Thymus (tissue), 14 donors: ENCODE measurements at places on chromosomes 7 and 10. TPM values are rescaled to one million over a fixed set of nuclear protein-coding genes. Genes with fewer than 3 reads are reported as not detected.

DNA sequence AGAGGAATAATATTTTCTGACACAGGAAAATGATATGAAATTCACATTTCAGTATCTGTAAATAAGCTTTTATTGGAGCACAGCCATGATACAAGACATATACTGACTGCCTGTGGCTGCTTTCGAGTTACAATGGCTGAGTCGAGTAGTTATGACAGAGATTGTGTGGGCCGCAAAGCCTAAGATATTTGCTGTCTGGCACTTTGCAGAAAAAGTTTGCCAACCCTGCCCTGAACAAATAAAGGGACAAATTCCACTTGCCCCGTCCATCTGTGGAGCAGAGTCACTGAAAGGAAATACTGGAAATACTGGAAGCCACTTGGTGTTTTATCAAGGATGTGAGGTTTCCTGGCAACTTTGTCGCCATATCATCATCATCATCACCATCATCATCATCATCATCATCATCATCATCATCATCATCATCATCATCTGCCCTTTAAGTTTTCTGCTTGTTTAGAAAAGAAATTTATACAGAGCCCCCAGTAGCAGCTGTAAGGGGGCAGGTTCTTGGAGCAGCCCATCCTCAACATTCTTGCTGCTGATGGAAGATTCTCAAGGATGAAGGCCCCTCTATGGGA lies 85.8 kb downstream of the TCF7L2 start:
- no peaks in the 10 kb centered on the region for H3K4me1 ChIP-seq
- H3K4me3 ChIP-seq: no peak overlapping the region
- no peak for DNase-seq

GRCh38 chr7:40243076-40243475 lies 108.3 kb downstream of the SUGCT start:
- no peak overlapping the region for H3K27ac ChIP-seq
- DNase-seq: no peak
- H3K4me3 ChIP-seq: no peak overlapping the region
- H3K4me1 ChIP-seq: no peaks in the 10 kb centered on the region
- no peaks in the 10 kb centered on the region for H3K27me3 ChIP-seq

- H3K4me3 ChIP-seq: no peak overlapping the region
- H3K36me3 ChIP-seq: no peaks in the 10 kb centered on the region
- no peak for DNase-seq
- peaks cover 8% of the 10 kb centered on the region for H3K4me1 ChIP-seq
Observed at GRCh38 chr10:33331379-33331694, 3.1 kb downstream of the NRP1 start.

DNA sequence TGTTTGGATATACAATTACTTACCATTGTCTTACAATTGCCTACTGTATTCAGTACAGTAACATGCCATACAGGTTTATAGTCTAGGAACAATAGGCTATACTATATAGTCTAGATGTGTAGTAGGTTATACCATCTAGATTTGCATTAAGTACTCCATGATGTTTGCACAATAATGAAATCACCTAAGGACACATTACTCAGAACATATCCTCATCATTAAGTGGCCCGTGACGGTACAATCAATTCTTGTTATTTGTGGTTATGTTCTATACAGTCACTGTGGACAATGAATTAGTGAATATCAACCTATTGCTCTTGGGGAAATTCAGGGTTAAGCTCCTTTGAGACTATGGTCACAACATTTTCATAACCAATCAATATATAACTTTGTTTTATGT lies 75.6 kb downstream of the MICU1 start:
- no peak overlapping the region for H3K27ac ChIP-seq
- H3K27me3 ChIP-seq: no peaks in the 10 kb centered on the region
- H3K4me1 ChIP-seq: no peaks in the 10 kb centered on the region
- DNase-seq: no peak
- H3K4me3 ChIP-seq: no peak overlapping the region

DNA sequence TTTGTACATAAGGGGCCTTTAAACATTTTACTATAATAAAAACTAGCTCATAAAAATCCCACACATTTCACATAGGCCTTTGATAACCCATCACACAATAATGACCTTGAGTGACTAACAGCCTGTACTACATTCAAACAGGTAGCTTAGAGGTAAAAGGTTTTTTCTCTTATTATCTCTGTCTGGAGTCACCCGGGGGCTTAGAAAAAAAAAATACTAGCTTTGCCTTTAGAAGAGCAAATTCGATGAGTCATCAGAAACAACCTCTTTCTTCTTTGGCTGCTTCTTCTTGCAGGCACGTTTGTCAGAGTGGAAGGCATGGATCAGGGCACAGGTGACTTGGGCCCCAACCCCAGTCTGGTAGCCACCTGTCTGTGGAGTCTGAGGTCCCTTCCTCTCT lies 43.4 kb upstream of the ADO start:
- no peak overlapping the region for H3K27ac ChIP-seq
- no peak overlapping the region for H3K4me3 ChIP-seq
- no peaks in the 10 kb centered on the region for H3K27me3 ChIP-seq
- no peaks in the 10 kb centered on the region for H3K36me3 ChIP-seq
- H3K4me1 ChIP-seq: peaks cover 4% of the 10 kb centered on the region

GRCh38 chr7:77913977-77914607 lies 115.5 kb downstream of the PHTF2 start:
- no peaks in the 10 kb centered on the region for H3K4me1 ChIP-seq
- H3K27ac ChIP-seq: no peak overlapping the region
- peaks cover 4% of the 10 kb centered on the region for H3K36me3 ChIP-seq

- no peaks in the 10 kb centered on the region for H3K36me3 ChIP-seq
- peaks cover 7% of the 10 kb centered on the region for H3K4me1 ChIP-seq
- H3K27ac ChIP-seq: no peak overlapping the region
- no peak overlapping the region for H3K4me3 ChIP-seq
Observed at GRCh38 chr10:127283576-127283975, 87.2 kb upstream of the INSYN2A start.

DNA sequence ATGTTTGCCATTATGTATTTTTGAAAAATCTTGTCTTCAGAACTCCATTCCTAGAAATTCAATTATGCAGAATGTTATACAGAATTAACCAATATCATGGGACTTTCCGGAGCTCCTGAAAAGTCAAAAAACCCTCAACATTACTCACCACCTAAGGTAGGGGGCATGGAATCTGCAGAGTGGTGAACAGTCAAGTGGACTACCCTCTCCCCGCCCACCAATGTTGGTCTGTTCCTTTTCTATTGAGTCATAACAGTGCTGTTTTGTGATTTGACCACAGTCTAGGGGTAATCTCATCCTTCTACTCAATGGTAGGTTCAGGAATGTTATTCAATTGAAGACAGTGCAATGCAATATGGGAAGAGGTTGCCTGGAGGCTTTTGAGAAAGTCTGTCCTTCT lies 130.5 kb upstream of the HABP2 start:
- no peaks in the 10 kb centered on the region for H3K36me3 ChIP-seq
- no peaks in the 10 kb centered on the region for H3K4me1 ChIP-seq
- H3K27ac ChIP-seq: no peak overlapping the region
- no peak for DNase-seq

The CCT6A gene
- 198 TPM for polyA plus RNA-seq

The TMEM270 gene
- polyA plus RNA-seq: 0.46 TPM
